Stomach (tissue), 19 donors: ENCODE measurements at places on chromosomes 5 and 9. TPM values are rescaled to one million over a fixed set of nuclear protein-coding genes. Genes with fewer than 3 reads are reported as not detected.
A peak's percentile ranks its signal among the peaks of the same experiment; 100 is the strongest.

- peak; percentile 48 for DNase-seq
- peaks cover 34% of the 10 kb centered on the region for H3K4me1 ChIP-seq
- peak overlapping the region; percentile 74 for H3K27ac ChIP-seq
- H3K4me3 ChIP-seq, result no peak overlapping the region
Observed at GRCh38 chr5:142845402-142845921, 75.3 kb downstream of the ARHGAP26 start.

GRCh38 chr9:126055381-126055985, 271.1 kb upstream of the MVB12B start:
- peaks cover 28% of the 10 kb centered on the region for H3K27me3 ChIP-seq
- no peak overlapping the region for H3K4me3 ChIP-seq
- DNase-seq, result no peak
- H3K36me3 ChIP-seq, result no peaks in the 10 kb centered on the region

GRCh38 chr9:99244344-99245260, 22.5 kb downstream of the SEC61B start:
- H3K36me3 ChIP-seq, result peaks cover 16% of the 10 kb centered on the region
- H3K27me3 ChIP-seq, result no peaks in the 10 kb centered on the region
- no peaks in the 10 kb centered on the region for H3K4me1 ChIP-seq
- H3K4me3 ChIP-seq, result no peak overlapping the region

DNA sequence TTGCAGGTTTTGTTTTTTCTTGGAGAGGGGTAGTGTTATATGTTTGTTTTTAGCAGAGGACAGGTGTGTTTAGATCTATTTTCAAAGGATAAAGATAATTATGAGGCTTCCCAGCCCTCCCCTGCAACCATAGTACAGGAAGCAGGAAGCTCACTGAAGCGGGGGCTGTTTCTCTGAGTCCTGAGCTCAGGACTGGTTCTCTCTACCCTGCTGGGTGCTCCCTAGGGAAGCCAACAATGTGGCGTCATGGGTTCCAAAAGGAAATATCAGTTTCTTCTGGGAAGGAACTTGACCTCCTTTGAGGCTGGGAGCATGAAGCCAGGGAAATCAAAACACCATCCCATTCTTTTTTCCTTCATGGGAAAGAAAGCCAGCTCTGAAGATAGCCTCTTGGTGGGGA, 62.2 kb downstream of the RAD23B start:
- no peaks in the 10 kb centered on the region for H3K36me3 ChIP-seq
- no peaks in the 10 kb centered on the region for H3K4me1 ChIP-seq
- H3K27me3 ChIP-seq, result peaks cover 6% of the 10 kb centered on the region
- H3K4me3 ChIP-seq, result no peak overlapping the region
- DNase-seq, result no peak

DNA sequence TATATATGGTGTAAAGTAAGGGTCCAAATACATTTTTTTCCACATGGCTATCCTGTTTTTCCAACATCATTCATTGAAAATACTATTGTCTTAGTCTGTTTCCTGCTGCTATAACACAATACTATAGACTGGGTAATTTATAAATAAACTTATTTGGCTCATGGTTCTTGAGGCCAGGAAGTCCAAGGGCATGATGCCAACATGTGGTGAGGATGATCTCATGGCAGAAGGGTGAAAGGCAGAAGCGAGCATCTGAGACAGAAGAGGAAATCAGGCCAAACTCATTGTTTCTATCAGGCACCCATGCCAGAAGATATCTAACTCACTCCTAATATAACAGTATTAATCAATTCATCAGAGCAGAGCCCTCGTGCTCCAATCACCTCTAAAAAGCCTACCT, 42.6 kb downstream of the ANKRD55 start:
- H3K27me3 ChIP-seq, result no peaks in the 10 kb centered on the region
- H3K4me1 ChIP-seq, result no peaks in the 10 kb centered on the region
- H3K36me3 ChIP-seq, result no peaks in the 10 kb centered on the region
- H3K27ac ChIP-seq, result no peak overlapping the region

The SPINK6 gene
- not detected for total RNA-seq

GRCh38 chr5:174272671-174273070, 227.2 kb downstream of the NSG2 start:
- H3K27ac ChIP-seq, result no peak overlapping the region
- H3K27me3 ChIP-seq, result no peaks in the 10 kb centered on the region
- H3K4me3 ChIP-seq, result no peak overlapping the region
- H3K4me1 ChIP-seq, result no peaks in the 10 kb centered on the region
- no peak for DNase-seq

GRCh38 chr9:126720661-126721563, 83.9 kb upstream of the ZBTB43 start:
- peaks cover 14% of the 10 kb centered on the region for H3K4me1 ChIP-seq
- DNase-seq, result no peak
- H3K36me3 ChIP-seq, result no peaks in the 10 kb centered on the region

GRCh38 chr5:133910571-133910970, 57.9 kb downstream of the C5orf15 start:
- DNase-seq, result no peak
- no peaks in the 10 kb centered on the region for H3K36me3 ChIP-seq
- no peak overlapping the region for H3K4me3 ChIP-seq
- no peaks in the 10 kb centered on the region for H3K27me3 ChIP-seq
- no peak overlapping the region for H3K27ac ChIP-seq
- no peaks in the 10 kb centered on the region for H3K4me1 ChIP-seq

The IGIP gene
- 24.4 TPM for total RNA-seq

- no peak overlapping the region for H3K4me3 ChIP-seq
- no peak overlapping the region for H3K27ac ChIP-seq
- H3K36me3 ChIP-seq, result no peaks in the 10 kb centered on the region
- H3K4me1 ChIP-seq, result peaks cover 41% of the 10 kb centered on the region
- DNase-seq, result peak; percentile 20
Observed at GRCh38 chr9:37030611-37030939, 3.5 kb downstream of the PAX5 start.

The TRMT10B gene
- 4.3 TPM for total RNA-seq

The GPRIN1 gene
- total RNA-seq, result not detected

The F2RL1 gene
- total RNA-seq, result 36.1 TPM

DNA sequence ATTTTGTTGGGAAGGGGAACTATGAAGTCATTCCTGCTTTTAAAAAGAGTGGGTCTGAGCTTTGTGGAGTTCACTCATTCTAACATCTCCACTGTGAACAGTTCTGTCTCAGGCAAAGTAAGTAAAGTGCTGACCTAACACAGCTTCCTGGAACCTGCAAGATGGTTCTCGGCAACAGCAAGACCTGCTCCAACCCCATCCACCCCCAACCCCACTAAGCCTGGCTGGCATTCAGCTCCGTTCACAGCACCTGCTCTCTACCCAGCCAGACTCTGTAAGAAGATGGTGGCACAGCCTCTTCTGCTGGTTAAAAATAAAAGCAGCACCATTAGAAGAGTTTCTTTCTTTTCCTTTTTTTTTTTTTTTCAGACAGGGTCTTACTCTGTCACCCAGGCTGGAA, 42.0 kb downstream of the EPB41L4B start:
- no peak for DNase-seq
- H3K27ac ChIP-seq, result no peak overlapping the region
- H3K4me3 ChIP-seq, result no peak overlapping the region
- H3K4me1 ChIP-seq, result peaks cover 15% of the 10 kb centered on the region
- no peaks in the 10 kb centered on the region for H3K36me3 ChIP-seq

- no peaks in the 10 kb centered on the region for H3K27me3 ChIP-seq
- peaks cover 17% of the 10 kb centered on the region for H3K4me1 ChIP-seq
- DNase-seq, result no peak
Observed at GRCh38 chr9:72589667-72590521, 68.5 kb downstream of the TMC1 start.

The FAM170A gene
- not detected for total RNA-seq

The CCDC171 gene
- 11.4 TPM for total RNA-seq

The TMOD1 gene
- 4.6 TPM for total RNA-seq
